ENCODE measurements at places on chromosomes 13 and 19.
A peak's percentile ranks its signal among the peaks of the same experiment; 100 is the strongest.

DNA sequence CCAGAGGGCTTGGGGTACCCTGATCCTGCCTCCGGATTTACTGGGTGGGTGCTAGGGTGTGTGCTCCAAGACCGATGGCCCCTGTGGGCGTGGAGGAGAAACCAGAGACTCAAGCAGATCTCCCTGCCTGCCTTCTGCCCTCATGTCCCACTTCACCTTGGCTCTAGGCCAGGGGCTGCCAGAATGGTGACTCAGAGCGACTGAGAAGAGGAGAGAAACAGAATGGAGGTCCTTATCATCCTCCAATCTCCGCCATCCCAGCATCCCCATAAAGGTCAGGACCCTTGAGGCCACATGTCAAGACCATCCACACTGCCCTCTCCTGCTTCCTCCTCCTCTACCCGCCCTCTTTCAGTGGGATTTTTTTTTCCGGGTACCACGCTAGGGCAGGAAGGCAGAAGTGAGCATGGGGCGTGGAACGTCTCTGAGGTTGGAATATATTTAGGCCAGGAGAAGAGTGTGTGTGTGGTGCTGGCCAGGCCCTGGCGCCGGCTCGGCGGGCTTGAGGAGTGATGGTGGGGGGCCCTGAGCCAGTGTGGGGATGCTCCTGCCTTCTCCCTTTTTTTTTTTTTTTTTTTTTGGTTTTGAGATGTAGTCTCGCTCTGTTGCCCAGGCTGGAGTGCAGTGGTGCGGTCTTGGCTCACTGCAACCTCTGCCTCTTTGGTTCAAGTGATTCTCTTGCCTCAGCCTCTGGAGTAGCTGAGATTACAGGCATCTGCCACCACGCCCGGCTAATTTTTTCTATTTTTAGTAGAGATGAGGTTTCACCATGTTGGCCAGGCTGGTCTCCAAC, 22.3 kb downstream of the IER2 start:
- DNase-seq: peak; percentile 84

DNA sequence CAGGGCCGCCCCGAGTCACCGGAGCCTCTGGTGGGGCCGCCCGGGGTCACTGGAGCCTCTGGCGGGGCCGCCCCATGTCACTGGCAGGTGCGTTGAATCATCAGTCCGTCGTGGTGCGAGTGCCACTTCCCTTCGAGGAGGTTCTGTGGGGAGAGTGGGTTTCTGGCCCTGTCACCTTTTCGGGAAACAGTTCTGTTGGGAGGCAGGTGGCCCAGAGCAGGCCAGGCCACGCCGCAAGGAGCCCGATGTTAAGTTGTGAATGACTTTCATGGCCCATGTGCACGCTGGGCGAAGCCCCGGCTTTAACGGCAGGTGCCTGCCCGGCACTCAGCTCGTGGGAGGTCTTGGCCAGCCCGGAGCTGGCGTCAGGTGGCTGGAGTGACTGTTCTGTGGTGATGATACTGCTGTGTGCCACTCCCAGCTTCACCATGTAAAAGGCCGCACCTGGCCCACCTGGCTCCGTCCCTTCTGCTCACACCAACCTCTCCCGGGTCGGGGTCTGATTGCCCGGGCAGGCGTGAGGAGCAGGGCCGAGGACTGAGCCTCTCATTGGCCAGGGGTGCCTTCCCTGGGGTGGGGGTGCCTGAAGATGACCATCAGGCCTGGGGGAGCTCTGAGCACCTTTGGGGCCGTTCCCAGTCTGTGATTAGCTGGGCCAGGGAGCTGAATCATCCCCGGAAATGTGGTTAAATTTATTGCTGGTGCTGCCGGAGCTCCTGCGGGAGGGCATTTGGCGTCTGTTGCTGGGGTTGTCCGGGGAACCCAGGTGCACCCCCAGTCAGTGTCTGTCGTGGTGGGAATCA, 29.2 kb downstream of the CSNK1G2 start:
- no peak for DNase-seq

DNA sequence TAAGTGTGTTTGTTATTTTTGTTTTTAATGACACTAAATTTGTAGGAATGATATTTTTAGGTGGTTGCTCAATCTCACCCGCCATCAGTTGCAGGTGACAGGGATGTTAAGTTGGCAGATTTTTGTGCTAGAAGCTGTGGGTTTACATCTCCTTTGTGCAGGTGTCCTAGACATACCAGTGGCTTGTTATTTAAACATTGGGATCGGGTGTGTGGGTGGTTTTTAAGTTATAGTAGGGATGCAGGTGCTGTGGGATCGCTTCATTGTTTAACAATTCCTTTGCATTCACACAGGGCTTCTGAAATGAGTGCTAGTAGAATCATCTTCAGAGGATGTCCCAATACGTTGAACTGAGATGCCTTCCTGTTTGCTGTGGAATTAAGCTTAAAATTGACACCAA, 100.0 kb downstream of the SHISA2 start:
- DNase-seq: no peak

GRCh38 chr13:77053192-77053591, 26.2 kb upstream of the FBXL3 start:
- DNase-seq: no peak

GRCh38 chr19:16581145-16581970, 9.1 kb upstream of the SLC35E1 start:
- DNase-seq: no peak

- no peak for DNase-seq
Measured at GRCh38 chr19:20558011-20558410, 7.6 kb downstream of the ZNF737 start.

DNA sequence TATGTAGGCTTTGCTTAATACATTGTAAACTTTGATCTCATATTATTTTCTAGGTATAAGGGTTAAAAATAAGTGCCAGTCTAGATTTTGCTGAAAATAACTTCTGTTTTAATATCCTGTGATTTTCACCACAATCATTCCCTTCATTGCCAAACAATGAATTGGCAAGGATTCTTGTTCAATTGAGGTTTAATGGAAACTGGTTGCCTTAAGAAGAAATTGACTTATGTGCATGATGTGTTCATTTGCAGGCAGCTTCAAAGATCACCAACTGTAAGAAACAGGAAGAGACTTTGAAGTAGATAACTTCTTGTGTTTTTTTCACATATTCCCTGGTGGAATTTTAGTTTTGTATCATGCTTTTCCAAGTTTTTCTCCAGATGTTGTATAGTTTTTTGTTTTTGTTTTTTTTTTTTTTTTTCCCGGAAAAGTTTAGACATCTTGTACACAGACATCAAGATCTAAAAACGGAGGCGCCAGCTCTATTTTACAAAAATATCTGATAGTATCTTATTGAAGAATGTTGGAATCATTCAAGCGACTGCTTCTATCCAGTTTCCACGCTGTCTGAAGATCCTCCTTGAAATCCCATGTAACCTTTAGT, 108.3 kb downstream of the POSTN start:
- no peak for DNase-seq

GRCh38 chr19:1087813-1088415, 7.3 kb downstream of the POLR2E start:
- DNase-seq: no peak

GRCh38 chr13:51938454-51938853, 72.8 kb downstream of the ATP7B start:
- no peak for DNase-seq

DNA sequence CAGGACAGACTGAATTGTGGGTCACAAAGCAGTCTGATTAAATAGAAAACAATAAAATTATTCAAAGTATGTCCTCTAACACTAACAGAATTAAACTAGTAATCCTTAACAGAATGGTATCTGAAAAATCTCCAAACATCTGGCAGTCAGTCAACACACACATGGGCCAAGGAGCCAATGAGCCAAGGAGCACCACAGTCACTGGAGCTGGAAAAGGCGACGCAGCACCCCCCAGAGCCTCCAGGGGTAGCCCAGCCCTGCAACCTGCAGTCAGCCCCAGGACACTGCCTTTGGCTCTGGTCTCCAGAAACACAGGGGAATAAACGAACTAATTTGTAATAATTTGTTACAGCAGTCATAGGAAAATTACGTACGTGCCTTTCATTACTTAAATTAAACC, 12.3 kb downstream of the TUBGCP3 start:
- no peak for DNase-seq

DNA sequence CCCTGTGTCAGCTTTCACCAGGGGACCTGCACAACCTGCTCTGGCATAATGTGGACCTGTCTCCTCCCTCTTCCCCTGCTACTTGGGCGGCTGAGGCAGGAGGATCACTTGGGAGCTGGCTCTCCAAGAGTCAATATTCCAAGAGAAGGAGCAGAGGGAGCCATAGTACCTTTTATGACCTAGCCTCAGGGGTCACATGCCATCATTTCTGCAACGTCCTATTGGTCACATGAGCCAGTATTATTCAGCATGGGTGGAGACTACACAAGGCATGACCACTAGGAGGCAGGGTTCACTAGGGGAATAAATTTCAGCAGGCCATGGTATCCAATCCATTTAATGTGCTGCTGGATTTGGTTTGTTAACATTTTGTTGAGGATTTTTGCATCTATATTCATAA, 12.0 kb upstream of the SHFL start:
- DNase-seq: peak; percentile 24

GRCh38 chr13:27193496-27193895, 21.9 kb upstream of the USP12 start:
- DNase-seq: no peak

GRCh38 chr19:55041244-55041626, 3.2 kb upstream of the GP6 start:
- DNase-seq: no peak

GRCh38 chr19:1389033-1389940, 5.6 kb downstream of the NDUFS7 start:
- no peak for DNase-seq

- DNase-seq: no peak
Measured at GRCh38 chr13:110225609-110226574, 81.1 kb downstream of the COL4A1 start.

- DNase-seq: no peak
Measured at GRCh38 chr19:35462476-35462953, 14.5 kb downstream of the FFAR2 start.

DNA sequence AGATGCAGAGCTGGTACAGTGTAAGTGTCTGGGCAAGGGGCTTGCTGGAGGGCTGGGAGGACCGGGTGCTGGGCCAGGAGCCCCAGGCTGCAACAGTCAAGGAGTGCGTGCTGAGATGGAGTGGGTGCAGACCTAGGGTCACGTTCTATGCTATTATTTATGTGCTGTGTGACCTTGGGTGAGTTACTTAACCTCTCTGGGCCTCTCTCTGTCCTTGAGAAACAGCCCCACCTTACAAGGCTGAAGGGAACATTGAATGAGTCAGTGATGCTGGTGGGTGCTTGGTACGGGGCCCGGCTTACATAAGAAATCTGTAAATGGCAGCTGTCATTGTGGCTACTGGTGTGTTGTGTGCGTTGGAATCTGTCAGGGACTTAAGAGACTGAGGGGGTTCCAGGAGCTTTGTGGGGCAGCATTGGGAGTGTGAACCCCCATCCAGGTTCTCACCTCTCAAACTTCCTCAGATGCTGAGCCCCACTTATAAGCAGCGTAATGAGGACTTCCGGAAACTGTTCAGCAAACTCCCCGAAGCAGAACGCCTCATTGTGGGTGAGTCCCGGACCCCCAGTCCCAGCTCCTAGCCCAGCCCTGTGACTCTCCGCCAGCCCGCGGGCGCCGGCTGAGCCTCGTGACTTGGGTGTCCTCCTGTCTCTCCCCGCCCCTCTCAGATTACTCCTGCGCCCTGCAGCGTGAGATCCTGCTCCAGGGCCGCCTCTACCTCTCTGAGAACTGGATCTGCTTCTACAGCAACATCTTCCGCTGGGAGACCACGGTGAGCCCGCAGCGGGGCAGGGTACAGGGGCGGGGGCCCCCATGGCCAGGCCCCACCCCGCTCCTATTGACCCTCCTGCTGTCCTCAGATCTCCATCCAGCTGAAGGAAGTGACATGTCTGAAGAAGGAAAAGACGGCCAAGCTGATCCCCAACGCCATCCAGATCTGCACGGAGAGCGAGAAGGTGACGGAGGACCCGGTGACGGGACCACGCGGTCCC, 9.6 kb downstream of the GRAMD1A start:
- DNase-seq: no peak

DNA sequence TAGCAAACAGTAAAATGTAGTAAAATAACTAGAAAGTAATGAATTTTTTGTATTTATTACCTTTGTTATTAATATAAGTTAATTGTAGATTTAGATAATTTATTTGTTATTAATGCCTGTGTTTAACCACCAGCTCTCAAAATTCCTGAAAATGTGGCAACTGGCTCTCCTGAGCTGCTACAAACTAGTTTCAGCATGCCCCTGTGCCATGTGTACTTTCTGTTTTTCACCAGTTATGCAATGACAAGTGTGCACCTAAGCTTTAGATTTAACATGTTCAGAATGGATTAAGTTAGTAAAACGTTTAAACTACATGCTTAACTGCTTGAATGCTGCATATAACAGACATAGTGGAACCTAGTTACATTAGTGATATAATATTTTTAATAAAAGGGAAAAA, 88.1 kb downstream of the POSTN start:
- peak; percentile 82 for DNase-seq

GRCh38 chr13:112818698-112819045, 128.8 kb downstream of the ATP11A start:
- DNase-seq: no peak

DNA sequence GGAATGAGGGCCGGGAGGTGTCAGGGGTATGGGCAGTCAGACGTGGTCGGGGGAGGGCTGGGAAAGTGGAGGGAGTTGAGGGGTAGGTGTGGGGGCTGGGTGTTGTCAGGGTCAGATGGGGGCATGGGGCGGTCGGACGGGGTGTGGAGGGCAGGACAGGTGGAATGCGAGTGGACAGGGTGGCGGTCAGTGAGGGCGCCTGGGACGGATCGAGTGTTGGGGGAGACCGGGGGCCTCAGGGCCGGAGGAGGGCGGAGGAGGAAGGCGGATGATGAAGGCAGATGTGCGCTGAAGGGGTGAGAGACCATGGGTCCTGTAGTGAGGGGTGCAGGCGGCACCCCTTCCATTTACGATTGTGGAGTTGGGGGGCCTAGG, 5.7 kb downstream of the TBCB start:
- DNase-seq: no peak

- DNase-seq: no peak
Measured at GRCh38 chr19:23795462-23795861, 36.8 kb upstream of the ZNF681 start.

GRCh38 chr19:55640043-55640576, 692 bp upstream of the ZNF580 start:
- DNase-seq: peak; percentile 81

DNA sequence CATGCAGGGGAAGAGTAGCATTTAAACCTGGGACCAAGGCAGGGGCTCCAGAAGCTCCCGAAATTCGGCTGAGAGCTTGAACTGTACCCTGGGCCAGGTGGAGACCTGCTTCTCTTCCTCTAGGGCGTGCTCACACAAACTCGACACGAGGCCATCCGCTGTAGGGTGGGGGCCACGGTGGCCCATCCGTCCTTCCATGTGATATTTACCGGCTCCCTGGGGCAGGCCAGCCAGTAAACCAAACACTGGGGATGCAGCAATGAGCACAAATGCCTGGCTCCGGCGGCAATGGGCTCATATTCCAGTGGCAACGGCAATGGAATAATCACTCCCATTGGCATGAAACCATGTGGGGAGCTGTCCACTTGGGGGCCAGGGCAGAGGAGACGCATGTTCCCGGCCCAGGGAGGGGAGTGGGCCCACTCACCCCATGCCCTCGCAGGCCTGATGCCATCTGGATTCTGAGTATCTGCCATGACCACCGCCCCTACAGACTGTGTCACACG, 10.8 kb downstream of the SH3GL1 start:
- DNase-seq: no peak
